ENCODE measurements at places on chromosomes 3 and 15.

DNA sequence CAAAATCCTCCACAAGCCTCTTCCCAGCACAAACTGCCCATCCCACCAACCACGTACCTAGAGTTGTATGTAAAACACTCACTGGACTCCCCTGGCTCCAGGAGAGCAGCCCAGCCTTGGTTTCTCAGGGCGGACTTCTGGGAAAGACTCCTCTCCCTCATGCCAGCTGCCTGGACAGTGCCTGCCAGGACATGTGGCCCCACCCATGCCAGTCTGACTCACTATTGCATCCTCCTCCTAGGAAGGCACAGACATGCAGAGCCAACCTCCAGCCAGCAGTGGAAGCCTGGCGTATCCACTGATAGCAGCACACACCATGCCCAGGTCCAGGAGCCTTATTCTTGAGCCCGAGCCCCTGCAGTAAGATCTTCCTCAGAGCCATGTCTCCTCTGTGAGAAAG, 8.6 kb downstream of the PKM start:
- no peak for DNase-seq

DNA sequence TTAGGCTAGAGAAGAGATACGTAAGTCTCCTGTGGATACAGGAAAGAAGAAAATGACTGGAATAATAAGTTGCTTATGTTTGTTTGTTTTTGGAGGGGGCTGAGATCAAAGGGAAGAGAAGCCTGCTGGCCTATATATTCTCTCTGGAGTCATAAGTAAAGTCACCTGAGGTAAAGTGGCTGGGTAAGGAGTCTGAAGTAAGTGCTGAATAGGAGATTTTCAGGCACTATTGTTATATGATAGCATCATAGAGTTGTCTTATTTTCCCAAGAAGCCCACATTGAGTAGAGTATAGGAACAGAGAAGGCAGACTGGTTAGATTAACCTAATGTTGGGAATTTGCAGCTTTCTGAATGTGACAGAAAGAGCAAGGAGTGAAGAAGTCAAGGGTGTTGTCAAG, 10.7 kb downstream of the TBC1D23 start:
- no peak for DNase-seq

GRCh38 chr3:171255236-171255806, 204.9 kb downstream of the TNIK start:
- DNase-seq, result no peak

GRCh38 chr3:154074966-154075365, 46.2 kb upstream of the ARHGEF26 start:
- no peak for DNase-seq

GRCh38 chr3:98885851-98886250, 15.6 kb downstream of the DCBLD2 start:
- DNase-seq, result no peak

DNA sequence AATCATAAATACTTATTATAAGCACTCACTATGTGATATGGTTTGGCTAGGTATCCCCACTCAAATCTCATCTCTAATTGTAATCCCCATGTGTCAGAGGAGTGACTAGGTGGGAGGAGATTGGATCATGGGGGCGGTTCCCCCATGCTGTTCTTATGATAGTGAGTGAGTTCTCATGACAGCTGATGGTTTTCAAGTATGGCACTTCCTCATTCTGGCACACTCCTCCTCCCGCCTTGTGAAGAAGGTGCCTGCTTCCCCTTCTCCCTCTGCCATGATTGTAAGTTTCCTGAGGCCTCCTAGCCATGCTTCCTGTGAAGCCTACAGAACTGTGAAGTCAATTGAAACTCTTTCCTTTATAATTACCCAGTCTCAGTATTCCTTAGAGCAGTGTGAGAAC, 53.3 kb upstream of the CHMP2B start:
- DNase-seq, result no peak

DNA sequence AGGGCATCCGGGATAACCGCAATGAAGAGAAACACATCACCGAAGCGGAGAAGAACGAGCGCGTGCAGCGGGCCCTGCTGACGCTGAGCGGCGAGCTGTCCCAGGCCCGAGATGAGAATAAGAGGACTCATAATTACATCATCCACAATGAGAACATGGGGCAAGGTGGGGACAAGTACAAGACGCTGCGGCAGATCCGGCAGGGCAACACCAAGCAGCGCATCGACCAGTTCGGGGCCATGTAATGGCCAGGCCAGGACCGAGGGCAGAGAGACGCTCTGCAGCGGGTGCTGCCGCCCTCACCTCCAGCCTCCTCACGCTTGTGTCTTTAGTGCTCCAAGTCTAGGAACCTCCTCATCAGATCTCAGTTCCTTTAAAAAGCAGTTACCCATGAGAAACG, 863.7 kb upstream of the ALCAM start:
- DNase-seq, result no peak

GRCh38 chr3:50294492-50295403, 2.5 kb upstream of the IFRD2 start:
- DNase-seq, result no peak

- DNase-seq, result no peak
Measured at GRCh38 chr15:66007663-66008262, 138.5 kb downstream of the RAB11A start.

DNA sequence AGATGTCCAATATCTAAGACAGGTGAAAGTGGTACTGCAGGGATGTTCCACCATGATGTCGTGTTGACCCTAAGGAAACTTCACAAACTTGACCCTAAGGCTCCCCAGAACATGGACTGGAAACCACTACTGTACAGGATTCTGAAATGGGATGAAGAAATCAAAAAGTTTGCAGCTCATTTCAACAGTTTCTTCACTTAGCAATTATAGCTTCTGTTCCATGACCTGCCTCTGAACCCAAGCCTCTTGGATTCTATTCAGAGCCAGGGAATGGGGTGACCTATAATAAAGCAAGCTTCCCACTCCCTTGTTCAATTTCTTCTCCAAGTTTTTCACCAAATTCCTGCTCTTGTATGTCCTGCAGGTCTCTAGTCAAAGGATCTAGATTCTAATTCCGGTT, 40.7 kb downstream of the DUT start:
- no peak for DNase-seq

GRCh38 chr3:15536856-15537255, 15.3 kb upstream of the COLQ start:
- DNase-seq, result no peak

DNA sequence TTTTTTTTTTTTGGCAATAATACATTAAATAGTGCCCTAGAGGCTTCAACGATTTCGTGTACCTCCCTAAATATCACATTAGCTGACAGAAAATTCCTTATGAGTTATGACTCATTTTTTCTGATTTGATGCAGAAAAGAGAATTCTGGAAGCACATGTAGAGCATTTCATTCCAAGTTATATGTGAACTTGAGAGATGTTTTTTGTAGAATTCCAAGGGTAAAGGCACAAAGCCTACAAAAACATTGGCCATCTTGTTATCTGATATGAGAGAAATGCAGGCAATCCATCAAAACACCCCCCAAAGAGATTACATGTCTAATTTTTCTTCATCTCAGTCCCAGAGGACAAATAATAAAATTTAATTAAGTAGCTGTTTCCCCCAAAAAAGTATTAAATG, 6.7 kb upstream of the PFN2 start:
- DNase-seq, result no peak

- no peak for DNase-seq
Measured at GRCh38 chr15:94277485-94277884, 46.1 kb downstream of the MCTP2 start.

GRCh38 chr3:196643201-196643749, 3.8 kb downstream of the NRROS start:
- peak; percentile 71 for DNase-seq

DNA sequence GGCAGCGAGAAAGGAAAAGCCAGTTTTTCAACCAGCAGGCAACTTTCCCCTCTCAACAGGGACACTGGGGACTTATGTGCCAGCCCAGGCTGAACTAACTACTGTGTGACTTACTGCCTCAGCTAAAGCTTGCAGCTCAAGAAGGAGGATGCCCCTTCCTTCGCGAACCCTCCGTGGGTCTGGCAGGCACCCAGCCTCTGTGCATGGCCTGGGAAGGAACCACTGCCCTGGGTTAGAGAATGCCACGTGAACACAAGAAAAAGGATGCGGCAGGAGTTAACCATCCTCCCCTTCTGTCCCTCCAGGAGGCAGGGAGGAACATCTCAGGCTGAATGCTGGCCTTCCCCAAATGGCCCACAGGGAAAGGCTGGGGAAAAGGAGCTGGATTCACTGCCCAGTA, 29.0 kb downstream of the CHDH start:
- no peak for DNase-seq

GRCh38 chr3:48592519-48593087, 2.5 kb downstream of the COL7A1 start:
- DNase-seq, result no peak

DNA sequence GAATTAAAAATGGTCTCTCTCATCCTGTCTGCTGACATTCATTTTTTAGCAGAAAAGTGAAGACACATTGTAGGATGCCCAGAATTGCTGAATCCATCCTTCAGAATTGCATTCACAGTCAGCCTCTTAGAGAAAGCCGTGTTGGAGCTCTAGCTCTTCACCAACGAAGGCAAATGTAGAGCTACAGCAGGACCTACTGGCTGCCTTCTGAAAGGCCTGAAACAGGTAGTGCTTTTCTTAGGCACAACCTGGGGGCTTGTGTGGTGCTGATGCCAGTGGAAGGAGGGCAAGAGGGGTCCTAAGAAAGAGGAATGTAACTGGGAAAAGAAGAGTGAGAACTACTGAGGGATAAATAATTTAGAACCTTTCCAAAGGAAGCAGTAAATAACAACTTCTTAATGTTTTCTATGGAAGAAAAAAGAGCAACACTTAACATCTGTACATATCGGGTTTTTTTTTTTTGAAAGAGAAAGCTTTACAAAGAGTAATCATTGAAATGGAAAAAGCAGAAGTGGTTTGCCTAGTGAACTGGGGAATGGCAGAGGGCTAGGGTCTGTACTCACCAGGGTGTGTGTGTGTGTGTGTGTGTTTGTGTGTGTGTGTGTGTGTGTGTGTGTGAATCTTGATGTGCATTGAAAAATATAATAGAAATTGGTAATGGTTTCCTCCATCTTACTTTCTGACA, 297.8 kb downstream of the SATB1 start:
- DNase-seq, result no peak

GRCh38 chr3:151306168-151306810, 10.3 kb downstream of the GPR87 start:
- DNase-seq, result no peak

GRCh38 chr3:197547306-197548011, 8.3 kb downstream of the BDH1 start:
- no peak for DNase-seq

- no peak for DNase-seq
Measured at GRCh38 chr3:7682822-7683229, 818.8 kb upstream of the LMCD1 start.

GRCh38 chr3:24545887-24546286, 51.2 kb upstream of the THRB start:
- no peak for DNase-seq

GRCh38 chr3:174955513-174956016, 96.4 kb downstream of the NAALADL2 start:
- DNase-seq, result no peak

DNA sequence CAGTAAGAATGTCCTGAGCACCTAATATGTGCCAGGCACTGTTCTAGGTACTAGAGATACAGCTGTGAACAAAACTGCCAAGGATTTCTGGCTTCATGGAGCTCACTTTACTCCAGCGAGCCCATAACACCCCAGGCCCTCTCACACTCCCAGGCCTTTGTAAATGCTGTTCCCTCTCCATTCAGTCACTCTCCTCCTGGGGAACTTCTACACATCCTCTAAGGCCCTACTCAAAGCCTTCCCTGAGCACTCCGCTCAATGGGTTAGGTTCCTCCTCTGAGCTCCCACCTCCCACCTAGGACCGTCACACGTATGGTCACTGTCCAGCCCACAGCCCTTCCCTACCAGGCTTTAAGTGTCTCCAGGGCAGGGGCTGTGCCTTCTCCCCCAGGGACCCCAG, 27.2 kb downstream of the SEMA7A start:
- DNase-seq, result no peak

DNA sequence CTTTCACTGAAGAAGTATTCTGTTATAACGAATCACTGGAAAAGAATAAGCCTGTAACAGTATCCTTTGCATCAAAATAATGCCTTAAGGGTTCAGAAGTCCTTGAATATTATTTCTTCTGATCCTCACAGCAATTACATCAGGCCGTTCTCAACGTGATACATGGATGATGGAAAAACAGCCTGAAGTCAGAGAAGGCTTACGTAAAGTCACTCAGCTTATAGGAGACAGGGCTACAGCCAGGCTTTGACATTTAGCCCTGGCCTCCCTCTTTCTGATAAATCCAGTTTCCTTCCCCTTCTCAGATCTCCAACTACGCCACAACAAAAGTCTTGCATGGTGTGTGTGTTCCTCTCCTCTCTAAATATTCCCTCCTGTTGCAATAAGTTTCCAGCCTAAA, 131.9 kb downstream of the ANO10 start:
- no peak for DNase-seq

DNA sequence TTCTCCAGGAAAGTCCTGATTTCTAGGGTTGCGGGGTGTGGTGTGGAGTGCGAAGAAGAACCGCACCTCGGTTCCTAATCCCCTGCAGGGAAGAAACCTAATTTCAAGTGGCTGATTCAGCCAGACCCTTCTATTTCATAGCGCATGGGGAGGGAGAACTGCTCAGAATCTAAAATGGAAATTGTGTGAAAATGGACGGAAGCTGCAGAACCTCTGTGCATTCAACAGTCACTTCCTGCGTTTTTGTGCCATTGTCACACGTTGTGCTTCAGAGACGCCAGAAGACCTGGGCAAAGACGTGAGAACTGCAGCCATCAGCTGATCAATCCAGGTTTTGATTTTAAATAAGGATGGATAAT, 1.2 kb downstream of the SIDT1 start:
- no peak for DNase-seq

DNA sequence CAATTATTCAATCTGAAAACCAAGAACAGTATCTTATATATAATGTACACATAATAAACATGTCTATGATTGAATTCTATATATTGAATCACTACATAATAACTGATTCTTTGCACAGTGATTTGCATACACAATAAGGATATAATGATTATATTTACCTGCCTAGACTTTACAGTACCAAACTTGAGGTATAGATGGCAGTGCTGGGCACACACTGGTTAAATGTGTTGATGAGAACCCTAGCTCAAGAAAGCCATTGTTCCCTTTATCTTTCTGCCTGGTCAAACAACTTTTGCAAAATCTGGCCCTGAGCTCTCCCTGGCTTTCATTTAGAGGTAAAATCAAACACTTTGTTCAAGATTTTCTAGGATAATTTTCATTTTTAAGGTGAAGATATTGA, 697.7 kb downstream of the TUSC7 start:
- DNase-seq, result no peak

DNA sequence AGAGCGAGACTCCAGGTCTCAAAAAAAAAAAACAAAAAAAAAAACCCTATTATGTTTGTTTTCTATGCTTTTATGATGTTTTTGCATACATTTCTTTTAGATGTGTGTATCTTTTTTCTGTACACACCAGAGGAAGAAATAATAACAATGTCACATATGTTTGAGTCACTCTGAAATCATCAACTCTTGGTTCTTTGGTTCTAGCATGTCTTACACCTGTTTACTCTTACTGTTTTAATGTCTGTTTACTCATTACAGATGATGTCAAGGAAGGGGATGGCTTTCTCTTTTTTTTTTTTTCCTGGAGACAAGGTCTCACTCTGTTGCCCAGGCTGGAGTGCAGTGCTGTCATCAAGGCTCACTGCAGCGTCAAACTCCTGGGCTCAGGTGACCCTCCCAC, 24.1 kb downstream of the RHOA start:
- DNase-seq, result no peak
